Right ventricle myocardium inferior (tissue), 1 donor: ENCODE measurements at places on chromosomes 2 and 18. TPM values are rescaled to one million over a fixed set of nuclear protein-coding genes. Genes with fewer than 3 reads are reported as not detected.

The CNTNAP5 gene
- not detected for total RNA-seq

The RBMS1 gene
- 58.2 TPM for total RNA-seq

The C2orf81 gene
- 1.1 TPM for total RNA-seq

The TM4SF20 gene
- not detected for total RNA-seq

The MARCO gene
- total RNA-seq = 19.7 TPM

The EPC2 gene
- 18.6 TPM for total RNA-seq

The PLEK gene
- 7.2 TPM for total RNA-seq

The CNGA3 gene
- total RNA-seq = not detected

The MC4R gene
- not detected for total RNA-seq

The DGKD gene
- total RNA-seq = 29.2 TPM

The CYTIP gene
- 1.7 TPM for total RNA-seq

The PAPOLG gene
- 8.0 TPM for total RNA-seq

The INHA gene
- total RNA-seq = 1.9 TPM

The KLHL29 gene
- 0.54 TPM for total RNA-seq

The EGR4 gene
- not detected for total RNA-seq

The LONRF2 gene
- 14.9 TPM for total RNA-seq
